ENCODE measurements at places on chromosomes 11 and 22.

DNA sequence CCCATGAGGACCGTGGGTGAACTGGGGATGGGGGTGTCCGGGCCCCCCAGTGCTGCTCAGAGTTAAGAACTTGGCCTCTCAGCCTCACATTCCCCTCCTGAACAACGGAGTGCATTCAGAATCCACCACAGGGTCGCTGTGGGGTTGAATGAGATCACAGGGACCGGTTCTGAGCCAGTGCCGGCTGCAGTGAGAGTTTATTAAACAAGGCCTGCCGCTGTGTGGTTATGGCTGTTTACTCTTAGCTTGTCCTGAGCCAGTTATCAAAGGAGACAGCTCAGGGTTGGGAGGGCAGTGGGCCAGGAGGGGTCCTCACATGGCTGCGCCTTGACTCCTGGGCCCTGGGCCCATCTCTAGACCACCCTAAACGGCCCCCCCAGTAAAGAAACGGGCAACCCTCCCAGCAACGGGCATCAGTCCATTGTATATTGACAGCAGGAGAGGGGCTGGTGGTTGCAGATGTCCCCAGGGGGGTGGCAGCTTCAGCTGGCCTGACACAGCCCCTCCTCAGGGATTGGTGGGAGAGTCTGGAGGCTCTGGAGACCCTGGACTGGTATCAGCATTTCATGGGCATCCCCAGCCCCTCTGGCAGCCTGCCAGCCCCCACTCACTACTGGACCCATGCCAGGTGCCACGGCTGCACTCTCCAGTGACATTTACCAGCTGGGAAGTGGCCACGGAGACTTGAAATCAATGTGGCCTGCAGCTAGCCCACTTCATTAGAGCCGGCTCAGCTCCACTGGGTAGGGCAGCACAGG is 15.1 kb upstream of the CABP7 start:
- no peak for DNase-seq

- DNase-seq, result no peak
Measured at GRCh38 chr11:26937386-26937785, 56.5 kb upstream of the FIBIN start.

DNA sequence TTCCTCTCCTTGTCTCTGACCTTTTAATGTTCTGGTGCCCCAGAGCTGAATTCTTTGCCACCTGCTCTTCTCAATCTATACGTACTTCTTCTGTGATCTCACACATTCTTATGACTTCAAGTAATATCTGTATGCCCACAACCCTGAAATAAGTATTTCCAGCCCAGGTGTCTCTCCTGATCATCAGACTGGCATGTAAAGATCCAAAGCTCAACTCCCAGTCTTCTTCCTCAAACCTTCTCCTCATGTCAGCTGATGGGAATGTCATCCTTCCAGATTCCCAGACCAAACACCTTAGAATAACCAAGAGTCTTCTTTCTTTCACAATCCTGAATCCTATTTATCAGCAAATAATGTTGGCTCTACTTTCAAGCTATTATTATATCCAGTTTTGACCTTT is 9.3 kb downstream of the MS4A3 start:
- no peak for DNase-seq

- DNase-seq, result no peak
Measured at GRCh38 chr11:80109031-80109430, 668.2 kb upstream of the TENM4 start.

- DNase-seq, result no peak
Measured at GRCh38 chr11:120858740-120859139, 165.2 kb upstream of the TBCEL start.

- DNase-seq, result no peak
Measured at GRCh38 chr11:26109658-26110368, 222.1 kb upstream of the ANO3 start.

DNA sequence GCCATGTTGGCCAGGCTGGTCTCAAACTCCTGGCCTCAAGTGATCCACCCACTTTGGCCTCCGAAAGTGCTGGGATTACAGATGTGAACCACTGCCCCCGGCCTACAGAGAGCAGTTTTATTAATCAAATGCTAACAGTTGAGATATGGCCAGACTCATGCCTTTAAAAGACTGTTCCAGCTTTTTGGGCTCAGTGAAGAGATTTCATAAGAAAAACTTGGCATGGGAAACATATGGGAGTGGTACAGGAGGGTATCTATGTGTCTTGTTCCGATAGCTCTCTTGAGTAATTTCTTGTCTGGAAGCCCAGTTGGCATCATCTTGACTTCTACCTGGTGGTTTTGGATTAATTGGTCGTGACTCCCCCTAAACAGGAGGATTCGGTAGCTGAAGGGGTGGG is 8.2 kb upstream of the SLC37A4 start:
- no peak for DNase-seq

GRCh38 chr11:2360081-2360642 is 16.9 kb upstream of the CD81 start:
- no peak for DNase-seq

- peak; percentile 65 for DNase-seq
Measured at GRCh38 chr11:85947431-85948272, 92.5 kb downstream of the CCDC83 start.

DNA sequence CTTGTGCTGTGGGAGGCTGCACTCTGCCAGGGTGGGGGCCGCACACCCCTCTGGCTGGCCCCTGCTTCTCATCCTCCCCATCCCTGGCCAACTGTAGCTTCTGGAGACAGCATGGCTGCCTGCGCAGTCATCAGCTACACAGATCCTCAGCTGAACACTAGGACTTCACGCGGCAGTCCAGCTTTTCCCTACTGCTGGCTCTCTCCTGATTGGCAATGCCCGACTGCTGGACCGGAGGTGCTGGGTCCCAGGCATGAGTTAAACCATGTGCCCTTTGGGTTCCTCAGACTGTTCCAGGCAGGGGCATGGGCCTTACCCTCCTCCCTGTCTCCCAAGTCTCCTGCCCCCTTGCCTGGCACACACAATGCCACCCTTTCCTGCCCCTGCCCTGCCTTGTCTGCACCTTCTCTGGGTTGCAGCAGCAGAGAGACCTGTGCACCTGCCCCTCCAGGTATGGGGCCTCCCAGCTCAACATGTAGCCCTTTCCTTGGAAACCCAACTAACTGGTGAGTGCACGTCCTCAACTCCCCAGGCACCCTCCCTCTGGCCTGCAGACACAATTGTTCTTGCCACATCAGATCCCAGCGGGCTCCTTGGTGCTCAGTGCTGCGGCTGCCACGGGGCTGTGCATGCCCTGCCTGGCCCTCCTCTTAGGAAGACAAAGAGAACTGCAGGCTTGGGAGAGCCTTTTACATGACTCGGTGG is 1039.2 kb downstream of the TBC1D22A start:
- DNase-seq, result no peak

DNA sequence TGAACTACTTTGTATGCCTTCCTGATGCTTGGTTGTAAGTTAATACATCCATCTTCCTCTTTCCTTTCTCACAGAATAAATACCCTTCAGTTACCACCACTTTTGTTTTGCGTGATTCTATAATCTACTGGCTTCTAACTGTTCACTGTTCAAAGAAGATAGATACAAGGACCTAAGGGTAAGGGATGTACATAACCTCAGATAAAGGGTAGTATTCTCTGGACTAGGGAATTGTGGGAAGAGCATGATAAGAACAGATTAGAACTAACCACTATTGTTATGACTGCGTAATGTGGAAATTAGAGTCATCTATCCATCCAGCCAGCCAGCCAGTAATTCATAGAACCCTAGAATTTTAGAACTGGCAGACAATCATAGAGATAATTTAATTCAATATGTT is 36.4 kb downstream of the MAP6 start:
- DNase-seq, result no peak

DNA sequence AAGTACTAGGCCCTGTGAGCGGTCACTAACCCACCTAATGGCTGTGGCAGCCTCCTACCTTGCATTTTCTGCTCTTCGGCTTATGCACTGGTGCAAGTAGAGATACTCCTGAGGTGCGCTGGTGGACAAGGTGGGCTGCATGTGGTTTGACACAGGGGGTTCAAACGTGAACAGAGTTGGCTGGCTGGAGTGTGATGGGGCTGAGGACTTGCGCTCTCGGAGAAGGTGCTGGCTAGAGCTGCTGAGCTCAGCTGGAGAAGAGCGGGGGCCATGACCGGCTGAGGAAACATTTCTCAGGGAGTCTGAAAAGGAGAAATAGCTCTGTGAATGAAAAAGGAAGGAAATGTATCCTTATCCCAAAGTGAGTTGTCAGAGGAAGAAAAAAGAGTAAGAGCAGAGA is 61.4 kb downstream of the USP35 start:
- no peak for DNase-seq

Measured in bone marrow (tissue), 2 donors.